Astrocyte (in vitro differentiated cells and primary cell): ENCODE measurements at places on chromosomes 16 and 17. TPM values are rescaled to one million over a fixed set of nuclear protein-coding genes. Genes with fewer than 3 reads are reported as not detected.

DNA sequence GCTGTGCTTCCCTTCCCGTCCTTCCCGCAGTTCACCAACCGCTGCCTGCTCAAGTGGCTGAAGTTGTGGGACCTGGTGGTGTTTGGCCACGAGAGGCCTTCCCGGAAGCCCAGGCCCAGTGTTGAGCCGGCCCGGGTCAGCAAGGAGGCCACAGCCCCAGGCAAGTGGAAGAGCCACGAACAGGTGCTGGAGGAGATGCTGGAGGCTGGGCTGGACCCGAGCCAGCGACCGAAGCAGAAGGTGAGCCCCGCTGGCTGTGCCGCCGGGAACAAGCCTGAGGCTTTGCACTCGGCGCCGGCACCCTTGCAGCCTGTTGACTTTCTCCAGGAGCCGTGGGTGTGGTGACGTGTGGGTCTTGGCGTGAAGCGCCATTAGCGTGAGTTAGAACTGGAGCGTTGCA, 2.7 kb downstream of the CHTF18 start:
- H3K4me1 ChIP-seq = peaks cover 16% of the 10 kb centered on the region
- H3K27me3 ChIP-seq = no peaks in the 10 kb centered on the region
- no peaks in the 10 kb centered on the region for H3K36me3 ChIP-seq
- H3K4me3 ChIP-seq = no peak overlapping the region

Gene PNMT
- 0.59 and 1.5 TPM in 2 replicates for total RNA-seq

DNA sequence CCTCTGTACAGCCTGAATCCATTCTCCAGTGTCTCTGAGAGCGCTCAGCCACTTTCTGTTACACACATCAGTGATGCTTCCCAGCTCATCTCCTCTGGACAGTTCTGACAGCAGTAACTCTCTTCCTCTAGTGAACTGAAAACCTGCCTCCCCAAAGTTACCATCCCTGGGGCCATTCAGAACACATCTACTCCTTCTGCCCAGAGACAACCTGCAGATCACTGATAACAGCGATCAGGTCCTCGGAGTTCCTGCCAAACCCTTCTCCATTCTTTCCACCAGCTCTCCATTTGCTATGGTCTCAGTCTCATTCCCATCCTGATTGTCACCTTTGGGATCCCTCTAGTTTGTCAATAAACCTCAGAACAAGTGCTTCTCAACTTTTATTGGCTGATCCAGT, 7.3 kb downstream of the ZZEF1 start:
- H3K36me3 ChIP-seq = no peaks in the 10 kb centered on the region
- no peaks in the 10 kb centered on the region for H3K27me3 ChIP-seq
- no peak overlapping the region for H3K27ac ChIP-seq
- no peak overlapping the region for H3K4me3 ChIP-seq
- DNase-seq = no peak
- no peaks in the 10 kb centered on the region for H3K4me1 ChIP-seq

Gene HCRT
- total RNA-seq = not detected in 2 replicates

DNA sequence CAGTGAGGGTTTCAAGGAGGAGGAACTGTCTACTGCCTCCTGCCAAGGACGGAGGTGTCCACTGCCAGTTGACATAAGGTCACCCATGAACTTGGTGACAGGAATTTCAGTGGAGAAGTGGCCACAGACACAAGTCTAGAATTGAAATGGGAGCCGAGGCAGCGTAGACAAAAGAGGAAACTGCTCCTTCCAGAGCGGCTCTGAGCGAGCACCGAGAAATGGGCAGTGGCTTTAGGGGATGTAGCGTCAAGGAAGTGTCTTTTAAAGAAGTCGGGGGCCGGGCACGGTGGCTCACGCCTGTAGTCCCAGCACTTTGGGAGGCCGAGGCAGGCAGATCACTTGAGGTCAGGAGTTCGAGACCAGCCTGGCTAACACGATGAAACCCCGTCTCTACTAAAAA, 3.1 kb upstream of the SERPINF1 start:
- no peak for DNase-seq
- no peaks in the 10 kb centered on the region for H3K36me3 ChIP-seq
- H3K27ac ChIP-seq = no peak overlapping the region
- peaks cover 23% of the 10 kb centered on the region for H3K4me1 ChIP-seq

DNA sequence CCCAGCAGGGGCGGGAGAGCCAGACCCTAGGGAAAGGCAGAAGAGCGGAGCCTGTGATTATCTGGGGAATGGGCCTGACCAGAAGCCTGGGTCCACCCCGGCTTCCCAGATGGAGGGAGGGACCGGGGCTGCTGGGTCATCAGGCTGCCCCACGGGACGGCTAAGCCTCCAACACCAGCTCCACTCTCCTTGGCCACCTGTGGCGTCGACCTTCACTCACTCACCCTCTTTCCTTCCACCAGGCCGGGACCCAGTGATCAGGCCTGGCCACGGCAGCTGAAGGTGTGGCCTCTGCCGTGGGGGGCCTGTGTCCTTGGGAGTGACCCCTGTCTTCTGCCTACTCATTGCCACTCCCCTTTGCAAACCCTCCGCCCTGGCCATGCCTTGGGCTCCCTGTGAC, 22.4 kb upstream of the ABCC3 start:
- H3K27ac ChIP-seq = no peak overlapping the region
- no peaks in the 10 kb centered on the region for H3K27me3 ChIP-seq
- no peak for DNase-seq
- no peaks in the 10 kb centered on the region for H3K4me1 ChIP-seq
- no peak overlapping the region for H3K4me3 ChIP-seq
- no peaks in the 10 kb centered on the region for H3K36me3 ChIP-seq

GRCh38 chr16:15704545-15704987, 54.5 kb downstream of the NDE1 start:
- no peaks in the 10 kb centered on the region for H3K27me3 ChIP-seq
- H3K36me3 ChIP-seq = peaks cover 12% of the 10 kb centered on the region
- H3K27ac ChIP-seq = no peak overlapping the region
- H3K4me3 ChIP-seq = no peak overlapping the region
- peak; percentile 32 for DNase-seq
- H3K4me1 ChIP-seq = peaks cover 24% of the 10 kb centered on the region

Gene MYH8
- total RNA-seq = 0.10 TPM in 1 of 2 replicates, not detected in the other

DNA sequence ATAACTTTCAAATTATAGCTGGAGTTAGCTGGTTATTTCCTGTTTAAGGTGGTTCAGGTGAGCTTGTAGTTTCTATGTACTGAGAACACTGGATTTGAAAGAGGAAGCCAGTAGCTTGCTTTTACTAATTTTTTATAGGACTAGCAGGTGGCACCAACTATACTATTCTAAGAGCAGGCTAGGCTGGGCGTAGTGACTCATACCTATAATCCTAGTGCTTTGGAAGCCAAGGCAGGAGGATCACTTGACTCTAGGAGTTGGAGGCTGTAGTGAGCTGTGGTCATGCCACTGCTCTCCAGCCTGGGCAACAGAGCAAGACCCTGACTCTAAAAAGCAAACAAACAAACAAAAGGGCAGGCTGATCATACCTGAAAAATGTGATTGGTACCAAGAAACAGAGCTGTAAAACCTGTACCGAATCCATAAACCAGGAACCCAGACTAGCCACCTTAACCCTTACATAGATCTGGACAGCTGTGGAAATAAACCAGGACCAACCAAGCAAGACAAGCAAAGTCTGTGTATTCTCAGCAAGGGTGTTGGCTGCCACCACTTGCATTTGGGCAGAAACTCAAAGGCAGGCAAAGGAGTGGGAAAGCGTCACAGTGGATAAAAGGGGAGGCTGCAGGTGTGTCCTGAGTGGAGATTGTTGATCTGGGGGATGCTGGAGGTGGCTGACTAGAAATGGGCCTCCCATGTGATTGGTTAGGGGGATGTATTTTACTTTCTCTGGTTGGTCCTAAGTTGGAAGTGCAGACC, 36.3 kb downstream of the SLC47A1 start:
- H3K4me3 ChIP-seq = no peak overlapping the region
- H3K36me3 ChIP-seq = no peaks in the 10 kb centered on the region
- no peaks in the 10 kb centered on the region for H3K4me1 ChIP-seq
- DNase-seq = no peak

GRCh38 chr17:35046740-35047283, 16.7 kb downstream of the RFFL start:
- DNase-seq = peak; percentile 85
- H3K27me3 ChIP-seq = no peaks in the 10 kb centered on the region
- H3K36me3 ChIP-seq = no peaks in the 10 kb centered on the region

Gene MRM3
- 7.7 and 8.3 TPM in 2 replicates for total RNA-seq

- peaks cover 4% of the 10 kb centered on the region for H3K4me1 ChIP-seq
- H3K27me3 ChIP-seq = peaks cover 4% of the 10 kb centered on the region
- H3K4me3 ChIP-seq = no peak overlapping the region
- H3K36me3 ChIP-seq = no peaks in the 10 kb centered on the region
These were observed 60.3 kb upstream of the LHX1 start for GRCh38 chr17:36876966-36877365.

DNA sequence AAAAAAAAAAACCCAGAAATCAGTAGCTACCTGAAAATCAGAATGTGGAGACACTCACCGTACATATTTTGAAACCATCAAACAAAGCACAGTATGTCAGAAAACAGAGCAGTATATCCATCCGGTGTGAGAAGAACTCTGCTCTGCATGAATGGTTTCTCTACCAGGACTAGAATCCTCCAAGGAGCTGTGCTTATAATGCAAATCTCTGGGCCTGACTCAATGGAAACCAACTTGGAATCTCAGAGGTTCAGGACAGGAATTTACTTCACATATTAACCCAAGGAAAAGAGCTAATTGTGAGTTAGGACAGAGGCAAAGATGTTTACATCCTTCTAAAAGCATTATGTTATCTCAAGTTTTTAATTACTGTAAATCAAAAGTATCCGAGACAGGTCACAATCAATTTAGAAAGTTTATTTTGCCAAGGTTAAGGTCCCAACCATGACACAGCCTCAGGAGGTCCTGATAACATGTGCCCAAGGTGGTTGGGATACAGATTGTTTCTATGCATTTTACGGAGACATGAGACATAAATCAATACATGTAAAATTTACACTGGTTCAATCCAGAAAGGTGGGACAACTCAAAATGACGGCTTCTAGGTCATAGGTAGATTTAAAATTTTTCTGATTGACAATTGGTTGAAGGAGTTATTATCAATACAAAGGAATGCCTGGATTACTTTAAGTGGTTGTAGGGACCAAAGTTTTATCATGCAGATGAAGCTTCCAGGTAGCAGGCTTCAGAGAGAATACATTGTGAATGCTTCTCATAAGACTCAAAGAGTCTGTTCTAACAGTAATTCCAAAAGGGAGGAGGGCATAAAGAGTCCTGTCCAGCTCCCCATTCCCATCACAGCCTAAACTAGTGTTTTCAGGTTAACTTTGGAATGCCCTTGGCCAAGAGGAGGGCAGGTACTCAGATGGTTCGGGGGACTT, 164.1 kb downstream of the CDH8 start:
- no peaks in the 10 kb centered on the region for H3K4me1 ChIP-seq
- no peak for DNase-seq
- H3K36me3 ChIP-seq = no peaks in the 10 kb centered on the region
- no peak overlapping the region for H3K27ac ChIP-seq

DNA sequence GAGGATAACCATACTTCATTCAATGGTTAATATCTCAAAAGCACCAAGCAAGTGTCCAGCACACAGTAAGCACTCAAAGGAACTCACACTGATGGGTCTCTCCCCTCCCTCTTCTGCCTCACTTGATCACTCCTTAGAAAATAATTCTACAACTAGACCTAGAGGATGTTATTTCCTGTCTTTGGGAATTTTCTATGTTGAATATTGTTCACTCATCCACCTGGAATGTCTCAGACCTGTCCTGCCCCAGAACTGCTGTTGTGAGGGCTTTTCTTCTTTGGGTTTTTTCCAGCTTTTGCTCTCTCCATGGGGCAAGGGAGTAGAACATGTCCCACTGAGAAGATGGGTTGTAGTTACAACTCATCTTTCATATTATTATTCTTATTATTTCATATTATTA, 25.3 kb downstream of the NXPH3 start:
- H3K36me3 ChIP-seq = peaks cover 50% of the 10 kb centered on the region
- DNase-seq = no peak
- no peak overlapping the region for H3K4me3 ChIP-seq
- H3K27me3 ChIP-seq = no peaks in the 10 kb centered on the region
- H3K4me1 ChIP-seq = peaks cover 7% of the 10 kb centered on the region
- no peak overlapping the region for H3K27ac ChIP-seq

DNA sequence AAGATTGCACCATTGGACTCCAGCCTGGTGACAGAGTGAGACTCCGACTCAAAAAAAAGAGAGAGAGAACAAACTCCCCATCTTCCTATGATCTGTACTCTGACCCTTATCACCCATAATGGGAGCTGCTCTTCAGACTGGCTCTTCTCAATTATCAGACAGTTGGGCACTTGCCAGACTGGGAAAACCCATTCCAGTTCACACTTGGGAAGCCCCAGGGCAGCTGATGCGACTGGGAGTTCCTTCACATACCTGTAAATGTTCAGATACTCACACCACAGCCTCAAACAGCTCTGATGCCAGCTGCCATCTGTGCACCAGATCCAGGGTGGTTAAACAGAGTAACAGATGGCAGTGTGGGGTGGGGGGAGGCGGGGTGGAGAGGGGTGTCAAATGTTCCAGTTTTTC, 23.8 kb upstream of the TMEM101 start:
- DNase-seq = no peak
- H3K4me1 ChIP-seq = peaks cover 3% of the 10 kb centered on the region

Gene FOXC2
- total RNA-seq = 15.8 and 15.9 TPM in 2 replicates

GRCh38 chr17:77946900-77947645, 11.4 kb upstream of the TNRC6C start:
- H3K36me3 ChIP-seq = no peaks in the 10 kb centered on the region
- peaks cover 22% of the 10 kb centered on the region for H3K27me3 ChIP-seq
- H3K4me1 ChIP-seq = no peaks in the 10 kb centered on the region
- DNase-seq = no peak
- no peak overlapping the region for H3K27ac ChIP-seq
- no peak overlapping the region for H3K4me3 ChIP-seq

GRCh38 chr16:17130733-17131132, 340.0 kb downstream of the XYLT1 start:
- no peaks in the 10 kb centered on the region for H3K27me3 ChIP-seq
- DNase-seq = no peak
- no peak overlapping the region for H3K27ac ChIP-seq

DNA sequence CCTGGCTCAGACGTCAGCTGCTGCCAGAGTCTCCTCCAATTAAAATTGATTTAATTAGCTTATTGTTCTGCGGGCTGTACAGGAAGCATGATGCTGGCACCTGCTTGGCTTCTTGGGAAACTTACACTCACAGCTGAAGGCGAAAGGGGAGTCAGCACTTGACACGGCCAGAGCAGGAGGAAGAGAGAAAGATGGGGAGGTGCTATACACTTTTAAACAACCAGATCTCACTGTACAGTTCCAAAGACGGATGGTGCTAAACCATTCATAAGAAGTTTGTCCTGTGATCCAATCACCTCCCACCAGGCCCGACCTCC, 1.4 kb upstream of the PRDM7 start:
- H3K27me3 ChIP-seq = peaks cover 7% of the 10 kb centered on the region
- H3K36me3 ChIP-seq = no peaks in the 10 kb centered on the region
- no peak overlapping the region for H3K4me3 ChIP-seq
- peaks cover 14% of the 10 kb centered on the region for H3K4me1 ChIP-seq

Gene KRT9
- 0.09 TPM in 1 of 2 replicates, not detected in the other for total RNA-seq
